Naive thymus-derived CD4-positive, alpha-beta T cell (primary cell): ENCODE measurements at places on chromosomes 5 and 9. TPM values are rescaled to one million over a fixed set of nuclear protein-coding genes. Genes with fewer than 3 reads are reported as not detected.

- no peaks in the 10 kb centered on the region for H3K36me3 ChIP-seq
- no peaks in the 10 kb centered on the region for H3K4me1 ChIP-seq
- no peak overlapping the region for H3K27ac ChIP-seq
- H3K27me3 ChIP-seq: no peaks in the 10 kb centered on the region
Observed at GRCh38 chr5:136114414-136115125, 18.1 kb upstream of the SMAD5 start.

The EMB gene
- 124 TPM for total RNA-seq

DNA sequence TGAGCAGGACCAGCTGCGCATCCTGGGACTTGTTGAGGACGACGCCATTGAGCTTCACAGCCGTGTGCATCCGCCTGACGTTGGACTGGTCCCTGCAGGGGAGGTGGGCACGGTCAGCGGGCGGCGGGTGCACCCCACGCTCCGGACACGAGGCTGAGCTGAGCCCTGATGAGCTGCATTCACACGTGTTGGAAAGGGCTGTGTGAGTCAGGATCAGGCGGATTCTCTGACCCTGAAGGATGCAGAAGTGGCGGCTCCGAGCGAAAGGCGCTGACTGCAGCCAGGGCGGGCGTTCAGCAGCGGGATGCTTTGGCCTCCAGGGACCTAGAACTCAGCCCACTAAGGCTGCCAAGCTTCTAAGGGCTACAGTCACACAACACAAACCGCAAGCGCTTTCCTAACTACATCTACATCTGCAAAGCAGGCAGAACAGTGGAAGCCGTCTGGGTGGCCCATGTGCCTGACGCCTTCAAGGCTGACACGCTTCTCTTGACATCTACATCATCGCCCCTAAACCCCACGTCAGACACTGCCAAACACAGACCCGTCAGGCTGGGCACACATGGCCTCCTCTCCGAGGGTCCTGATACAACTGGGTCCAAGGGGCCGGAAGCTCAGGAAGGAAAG lies 44.9 kb downstream of the NKD2 start:
- no peaks in the 10 kb centered on the region for H3K4me1 ChIP-seq
- DNase-seq: no peak
- no peaks in the 10 kb centered on the region for H3K36me3 ChIP-seq
- no peaks in the 10 kb centered on the region for H3K27me3 ChIP-seq
- H3K27ac ChIP-seq: no peak overlapping the region

GRCh38 chr9:110317911-110318310 lies 19.8 kb downstream of the TXNDC8 start:
- no peaks in the 10 kb centered on the region for H3K36me3 ChIP-seq
- no peak for DNase-seq
- no peak overlapping the region for H3K4me3 ChIP-seq
- H3K27ac ChIP-seq: no peak overlapping the region
- H3K27me3 ChIP-seq: no peaks in the 10 kb centered on the region
- no peaks in the 10 kb centered on the region for H3K4me1 ChIP-seq

DNA sequence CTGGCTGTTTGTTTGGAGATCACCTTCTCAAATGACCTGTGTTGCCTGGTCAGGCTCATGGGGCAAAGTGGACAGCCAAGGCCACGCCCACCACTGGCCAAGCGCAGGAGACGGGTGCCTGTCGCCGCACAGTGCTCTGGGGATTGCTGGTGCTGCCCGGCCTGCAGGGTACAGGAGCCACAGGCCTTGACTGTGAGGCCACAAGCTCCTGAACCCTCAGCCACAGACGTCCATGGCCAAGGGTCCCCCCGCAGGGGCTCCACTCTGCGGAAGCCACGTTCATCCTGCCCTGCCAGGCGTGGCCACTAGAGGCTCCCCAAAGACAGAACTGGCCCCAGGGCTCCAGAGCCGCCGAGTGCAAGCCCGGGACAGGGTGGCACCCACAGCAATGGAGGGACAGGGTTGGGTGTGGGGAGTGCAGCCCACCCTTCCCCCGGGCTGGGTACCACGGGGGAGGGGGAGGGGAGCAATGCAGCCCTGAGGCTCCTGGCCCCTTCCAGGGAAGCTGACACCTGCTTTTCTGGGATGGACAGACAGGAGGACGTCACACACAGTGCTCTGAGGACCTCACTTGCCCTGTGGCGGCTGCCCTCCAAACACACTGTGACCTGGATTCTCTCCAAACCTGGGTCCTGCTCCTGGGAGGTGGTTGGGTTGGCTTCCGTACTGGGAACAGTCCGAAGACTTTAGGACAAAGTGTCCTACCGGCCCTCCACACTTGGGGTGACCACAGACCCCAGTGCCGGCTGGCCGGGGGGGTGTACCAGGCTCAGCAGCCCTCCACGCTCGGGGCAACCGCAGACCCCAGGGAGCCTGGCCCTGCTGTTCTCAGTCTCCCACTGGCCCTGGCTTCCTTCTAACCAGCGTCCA lies 21.5 kb downstream of the TPPP start:
- H3K27me3 ChIP-seq: no peaks in the 10 kb centered on the region
- peak overlapping the region; percentile 24 for H3K4me3 ChIP-seq

DNA sequence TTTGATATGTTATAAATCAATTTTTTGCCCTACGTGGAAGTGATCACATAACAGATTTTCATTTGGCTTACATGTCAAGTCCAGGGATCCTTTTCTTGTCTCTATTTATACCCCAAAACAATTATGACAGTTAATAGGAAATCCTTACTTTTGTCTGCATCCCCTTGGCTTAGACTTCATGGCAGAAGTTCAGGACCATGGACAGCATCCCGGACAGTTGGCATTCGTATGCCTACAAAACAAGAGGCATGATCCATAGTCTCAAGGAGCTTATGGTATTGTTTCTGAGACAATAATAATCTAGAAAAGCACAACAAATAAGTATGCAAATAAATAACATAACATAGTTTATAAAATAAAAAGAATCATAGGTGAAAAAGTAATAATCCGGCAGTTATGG lies 214.3 kb upstream of the GRIA1 start:
- no peak overlapping the region for H3K4me3 ChIP-seq
- H3K36me3 ChIP-seq: no peaks in the 10 kb centered on the region
- no peak for DNase-seq
- H3K27ac ChIP-seq: no peak overlapping the region
- no peaks in the 10 kb centered on the region for H3K4me1 ChIP-seq

- H3K4me1 ChIP-seq: no peaks in the 10 kb centered on the region
- no peaks in the 10 kb centered on the region for H3K27me3 ChIP-seq
- H3K36me3 ChIP-seq: no peaks in the 10 kb centered on the region
- no peak overlapping the region for H3K27ac ChIP-seq
Observed at GRCh38 chr5:173178369-173178910, 34.1 kb downstream of the BNIP1 start.

DNA sequence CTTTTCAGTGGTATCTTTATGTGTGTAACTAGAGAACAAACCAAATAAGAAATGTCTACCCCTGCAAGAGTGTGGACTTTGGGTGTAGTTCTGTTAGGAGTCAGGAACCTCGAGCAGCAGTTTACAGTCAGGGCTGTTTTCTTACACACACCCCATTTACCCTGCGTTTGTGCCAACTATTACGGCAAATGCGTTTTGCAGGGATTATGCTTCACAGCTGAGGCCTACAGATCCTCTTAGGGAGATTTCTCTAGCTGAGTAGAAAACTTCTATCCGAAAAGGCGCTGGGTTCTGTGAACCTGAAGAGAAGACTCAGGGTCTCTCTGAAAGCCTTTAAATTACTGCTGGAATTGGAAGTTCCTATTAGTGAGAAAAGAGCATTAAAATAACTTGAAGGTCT lies 51.4 kb downstream of the ACER2 start:
- DNase-seq: no peak
- H3K27ac ChIP-seq: no peak overlapping the region
- no peaks in the 10 kb centered on the region for H3K27me3 ChIP-seq
- H3K36me3 ChIP-seq: no peaks in the 10 kb centered on the region
